Esophagus squamous epithelium (tissue), 5 donors: ENCODE measurements at places on chromosomes 12 and 14.

- H3K4me1 ChIP-seq = no peaks in the 10 kb centered on the region
- no peaks in the 10 kb centered on the region for H3K36me3 ChIP-seq
- H3K27me3 ChIP-seq = no peaks in the 10 kb centered on the region
Observed at GRCh38 chr14:72779679-72780078, 114.2 kb downstream of the DPF3 start.

DNA sequence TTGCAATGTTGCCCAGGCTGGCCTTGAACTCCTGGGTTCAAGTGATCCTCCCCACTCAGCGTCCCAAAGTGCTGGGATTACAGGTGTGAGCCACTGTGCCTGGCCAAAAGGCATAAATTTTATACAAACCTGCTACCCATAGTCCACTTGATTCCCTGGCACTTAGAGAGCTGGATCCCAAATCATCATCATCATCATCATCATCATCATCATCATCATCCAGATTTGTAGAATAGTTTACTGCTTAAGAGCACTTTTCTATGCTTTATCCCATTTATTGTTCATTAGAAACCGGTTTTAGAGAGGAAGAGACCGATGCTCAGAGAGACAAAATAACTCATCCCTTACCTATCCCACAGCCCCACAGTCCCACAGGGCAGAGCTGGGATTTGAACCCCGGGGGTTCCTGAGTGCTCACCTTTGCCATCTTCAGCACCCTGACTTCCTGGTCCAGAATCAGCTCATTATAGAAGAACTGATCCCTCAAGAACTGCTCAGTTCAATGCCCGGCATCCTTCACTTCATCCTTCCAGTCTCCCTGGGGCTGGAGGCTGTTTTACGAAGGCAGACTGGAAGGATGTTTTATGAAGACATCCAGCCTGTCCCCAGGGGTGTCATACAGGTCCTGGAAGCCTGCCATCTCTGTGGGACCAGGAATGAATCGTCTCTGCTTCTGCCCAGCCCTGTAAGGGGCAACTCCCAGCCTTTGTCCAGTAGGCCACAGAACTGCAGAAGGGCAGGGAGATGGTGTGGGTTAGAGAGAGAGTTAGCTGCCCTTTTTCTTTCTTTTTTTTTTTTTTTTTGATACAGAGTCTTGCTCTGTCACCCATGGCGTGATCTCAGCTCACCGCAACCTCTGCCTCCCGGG is 20.2 kb upstream of the OASL start:
- H3K27ac ChIP-seq = peak overlapping the region; percentile 79
- H3K4me1 ChIP-seq = peaks cover 8% of the 10 kb centered on the region
- no peaks in the 10 kb centered on the region for H3K27me3 ChIP-seq
- H3K4me3 ChIP-seq = no peak overlapping the region
- no peak for DNase-seq
- no peaks in the 10 kb centered on the region for H3K36me3 ChIP-seq

DNA sequence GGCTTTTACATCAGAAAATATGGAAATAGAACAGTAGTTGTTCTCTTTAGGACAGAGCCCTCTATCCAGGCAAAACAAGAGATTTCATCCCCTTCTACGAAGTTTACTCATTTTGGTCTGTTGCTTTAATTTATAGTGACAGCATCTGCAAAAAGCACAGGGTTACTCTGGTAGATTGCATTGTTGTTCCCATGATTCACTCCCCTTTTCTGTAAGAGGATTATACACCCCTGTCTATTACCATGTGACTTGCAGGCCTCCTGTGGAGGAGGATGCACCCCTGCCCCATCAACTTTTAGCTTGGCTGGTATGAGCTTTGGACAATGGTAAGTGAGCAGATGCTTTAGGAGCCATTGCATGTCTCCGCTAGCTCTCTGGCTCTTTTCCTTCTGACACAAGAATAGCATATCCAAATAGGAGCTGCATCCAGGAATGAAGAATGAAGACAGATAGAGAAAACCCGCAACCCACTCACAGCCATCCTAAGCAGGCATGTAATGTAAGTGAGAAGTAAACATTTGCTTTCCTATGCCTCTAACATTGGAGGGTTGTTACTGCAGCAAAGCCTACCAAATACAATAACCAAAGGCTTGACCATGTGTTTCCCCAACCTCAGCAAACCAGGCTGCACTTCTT is 304.2 kb downstream of the AKAP6 start:
- H3K4me1 ChIP-seq = peaks cover 11% of the 10 kb centered on the region
- no peaks in the 10 kb centered on the region for H3K36me3 ChIP-seq
- H3K27me3 ChIP-seq = no peaks in the 10 kb centered on the region
- DNase-seq = no peak
- no peak overlapping the region for H3K4me3 ChIP-seq

DNA sequence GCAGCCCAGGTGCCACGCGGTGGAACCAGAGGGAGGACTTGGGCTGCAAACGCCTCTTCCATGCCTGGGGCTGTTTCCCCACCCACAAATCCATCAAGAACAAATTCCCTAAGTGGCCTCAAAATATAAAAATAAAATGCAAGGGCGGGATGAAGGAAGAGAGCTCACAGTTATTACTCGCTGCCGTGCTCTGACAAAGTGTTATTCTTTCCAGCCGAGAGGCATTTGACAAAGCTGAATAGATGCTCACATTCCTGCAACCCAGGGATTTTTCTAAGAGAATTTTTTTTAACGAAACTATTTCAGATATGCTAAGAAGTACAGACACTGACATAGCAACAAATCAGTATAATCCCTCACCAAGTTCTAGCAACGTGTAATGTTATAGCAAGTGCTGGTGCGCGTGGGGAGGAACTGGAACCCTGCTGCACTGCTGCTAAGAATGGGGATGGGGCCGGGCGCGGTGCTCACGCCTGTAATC is 70.7 kb downstream of the SCARB1 start:
- no peak overlapping the region for H3K4me3 ChIP-seq
- DNase-seq = no peak
- H3K27ac ChIP-seq = no peak overlapping the region
- H3K27me3 ChIP-seq = no peaks in the 10 kb centered on the region

GRCh38 chr14:89378119-89378518 is 38.9 kb downstream of the FOXN3 start:
- H3K4me1 ChIP-seq = no peaks in the 10 kb centered on the region
- H3K27ac ChIP-seq = no peak overlapping the region
- H3K36me3 ChIP-seq = peaks cover 8% of the 10 kb centered on the region

DNA sequence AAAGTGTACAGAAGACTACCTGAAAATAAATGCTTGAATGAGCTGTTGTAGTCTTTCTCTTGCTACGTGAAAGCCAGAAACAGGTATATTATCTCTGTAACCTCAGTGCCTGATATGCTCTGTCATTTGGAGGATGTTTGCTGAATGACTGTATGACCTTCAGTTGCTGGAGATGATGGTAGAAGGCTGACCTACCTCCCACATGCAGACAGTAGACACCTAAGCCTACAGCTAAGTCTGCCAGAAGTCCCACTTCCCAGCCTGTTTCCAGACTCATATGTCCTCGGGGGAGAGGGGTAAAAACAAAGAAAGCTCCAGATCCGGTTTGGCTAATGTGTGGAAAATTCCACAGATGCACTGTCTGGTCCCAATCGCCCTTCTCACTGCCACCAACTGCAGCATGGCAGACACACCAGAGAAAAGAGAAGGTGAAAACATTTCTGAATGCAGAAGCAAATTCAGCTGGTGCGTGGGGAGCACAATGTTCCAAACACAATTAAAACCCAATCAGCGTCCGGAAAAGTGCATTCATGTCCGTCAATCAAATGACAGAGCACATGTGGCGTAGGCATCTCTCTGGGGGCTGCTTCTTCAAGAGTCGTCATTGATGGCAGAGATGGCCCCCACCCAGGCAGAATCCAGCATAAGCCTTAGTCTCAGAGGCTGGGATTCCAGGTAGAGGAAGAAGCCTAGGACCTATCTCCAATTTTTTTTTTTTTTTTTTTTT is 76.3 kb upstream of the TBX3 start:
- H3K4me1 ChIP-seq = no peaks in the 10 kb centered on the region
- H3K36me3 ChIP-seq = no peaks in the 10 kb centered on the region
- DNase-seq = no peak
- no peak overlapping the region for H3K4me3 ChIP-seq

DNA sequence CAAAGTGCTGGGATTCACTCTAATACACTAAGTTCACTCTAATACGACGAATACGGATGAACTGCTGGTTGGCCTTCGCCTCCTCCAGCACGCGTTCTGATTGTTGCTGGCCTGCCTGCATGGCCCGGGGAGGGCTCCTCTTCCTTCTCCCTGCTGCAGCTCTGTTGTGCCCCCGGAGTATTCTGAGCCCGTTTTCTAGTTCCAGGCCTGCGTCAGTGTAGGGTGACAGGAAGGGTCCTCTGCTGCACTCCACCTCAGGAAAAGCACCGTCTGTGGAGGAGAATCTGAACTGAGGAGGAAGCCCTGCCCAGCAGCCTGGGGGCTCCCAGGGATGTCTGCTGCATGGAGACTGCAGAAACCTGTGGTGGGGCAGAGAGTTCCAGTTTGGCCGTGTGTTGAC is 44.4 kb downstream of the DDX51 start:
- H3K36me3 ChIP-seq = peaks cover 3% of the 10 kb centered on the region
- no peak overlapping the region for H3K27ac ChIP-seq
- no peaks in the 10 kb centered on the region for H3K27me3 ChIP-seq
- DNase-seq = no peak

GRCh38 chr14:104076743-104077142 is 8.8 kb upstream of the ASPG start:
- no peak overlapping the region for H3K4me3 ChIP-seq
- H3K36me3 ChIP-seq = no peaks in the 10 kb centered on the region
- no peaks in the 10 kb centered on the region for H3K4me1 ChIP-seq
- H3K27me3 ChIP-seq = no peaks in the 10 kb centered on the region
- H3K27ac ChIP-seq = no peak overlapping the region

- H3K4me3 ChIP-seq = no peak overlapping the region
- H3K27me3 ChIP-seq = no peaks in the 10 kb centered on the region
- no peaks in the 10 kb centered on the region for H3K36me3 ChIP-seq
- H3K4me1 ChIP-seq = no peaks in the 10 kb centered on the region
- DNase-seq = no peak
Observed at GRCh38 chr12:76379261-76379660, 31.0 kb upstream of the BBS10 start.

GRCh38 chr14:60773558-60773957 is 39.0 kb downstream of the MNAT1 start:
- H3K4me3 ChIP-seq = no peak overlapping the region
- no peak for DNase-seq
- no peaks in the 10 kb centered on the region for H3K4me1 ChIP-seq
- no peaks in the 10 kb centered on the region for H3K27me3 ChIP-seq
- H3K27ac ChIP-seq = no peak overlapping the region
- no peaks in the 10 kb centered on the region for H3K36me3 ChIP-seq

GRCh38 chr12:19316425-19316824 is 122.9 kb upstream of the AEBP2 start:
- H3K36me3 ChIP-seq = no peaks in the 10 kb centered on the region
- no peak overlapping the region for H3K27ac ChIP-seq
- H3K4me3 ChIP-seq = no peak overlapping the region
- no peaks in the 10 kb centered on the region for H3K27me3 ChIP-seq

GRCh38 chr12:41521872-41522379 is 333.8 kb downstream of the PDZRN4 start:
- no peaks in the 10 kb centered on the region for H3K27me3 ChIP-seq
- H3K27ac ChIP-seq = no peak overlapping the region
- H3K4me3 ChIP-seq = peak overlapping the region; percentile 2
- H3K36me3 ChIP-seq = no peaks in the 10 kb centered on the region
- DNase-seq = no peak

DNA sequence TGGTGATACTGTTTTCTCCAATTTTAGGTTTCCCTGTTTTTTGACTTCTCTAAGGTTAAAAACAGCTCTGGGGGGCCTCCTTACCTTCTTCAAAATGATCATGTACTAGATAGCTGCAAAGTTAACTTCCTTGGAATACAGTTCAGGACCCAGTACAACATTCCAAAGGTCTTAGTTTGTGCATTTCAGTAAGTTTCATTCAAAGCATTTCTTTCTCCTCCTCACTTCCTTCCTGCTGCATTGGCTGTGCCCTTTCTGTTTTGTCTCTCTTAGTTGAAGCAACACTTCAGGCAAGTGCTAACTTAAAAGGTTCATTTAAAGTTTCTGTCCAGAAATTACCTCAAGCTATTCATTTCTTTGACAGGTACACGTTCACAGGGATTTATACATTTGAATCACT is 95.7 kb downstream of the SCN8A start:
- no peaks in the 10 kb centered on the region for H3K27me3 ChIP-seq
- no peak overlapping the region for H3K4me3 ChIP-seq
- peaks cover 18% of the 10 kb centered on the region for H3K4me1 ChIP-seq
- no peak overlapping the region for H3K27ac ChIP-seq
- no peaks in the 10 kb centered on the region for H3K36me3 ChIP-seq

DNA sequence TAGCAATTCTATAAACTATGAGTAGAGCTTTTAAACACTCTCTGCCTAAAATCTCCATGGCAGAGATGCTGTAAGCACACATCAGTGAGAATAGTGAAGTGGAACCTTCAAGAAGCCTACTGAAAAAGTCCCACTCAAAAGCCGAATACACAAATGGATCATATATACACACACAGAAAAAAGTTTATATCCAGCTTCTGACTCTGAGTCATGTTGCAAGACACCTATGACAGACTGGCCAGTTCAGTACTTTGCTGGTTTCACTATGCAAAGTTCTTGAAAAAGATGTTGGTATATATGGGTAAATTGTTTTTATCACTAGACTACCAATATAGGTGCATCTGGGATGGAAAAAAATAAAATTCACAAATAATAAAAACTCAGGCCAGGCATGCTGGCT is 126.1 kb downstream of the KCNK10 start:
- H3K27me3 ChIP-seq = peaks cover 6% of the 10 kb centered on the region
- DNase-seq = no peak
- no peaks in the 10 kb centered on the region for H3K4me1 ChIP-seq
- no peak overlapping the region for H3K27ac ChIP-seq
- H3K36me3 ChIP-seq = no peaks in the 10 kb centered on the region
- H3K4me3 ChIP-seq = no peak overlapping the region
